ENCODE measurements at places on chromosomes 1 and 21. TPM values are rescaled to one million over a fixed set of nuclear protein-coding genes. Genes with fewer than 3 reads are reported as not detected.

DNA sequence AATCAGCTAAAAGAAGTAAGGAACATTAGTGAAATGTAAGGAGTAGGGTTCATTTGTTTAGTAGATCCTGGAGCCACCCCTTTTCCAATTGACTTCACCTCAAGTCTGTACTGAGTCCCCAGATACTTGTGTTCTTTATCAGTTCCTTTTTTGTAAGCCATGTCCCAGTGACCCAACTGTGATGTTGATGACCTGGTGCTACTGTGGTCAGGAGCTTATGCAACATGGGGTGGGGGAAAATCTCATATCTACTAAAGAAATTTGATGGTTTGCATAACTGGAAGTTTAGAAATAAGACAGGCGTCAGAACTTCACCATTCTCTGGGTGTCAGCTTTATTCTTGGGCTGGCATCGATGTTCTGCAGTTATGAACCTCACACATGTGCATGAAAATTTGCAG, 120.5 kb downstream of the LRRC7 start:
- H3K27me3 ChIP-seq = no peaks in the 10 kb centered on the region
- DNase-seq = no peak
- no peaks in the 10 kb centered on the region for H3K36me3 ChIP-seq
- no peak overlapping the region for H3K27ac ChIP-seq

- H3K27ac ChIP-seq = no peak overlapping the region
- no peaks in the 10 kb centered on the region for H3K27me3 ChIP-seq
- DNase-seq = no peak
- no peak overlapping the region for H3K4me3 ChIP-seq
- H3K4me1 ChIP-seq = no peaks in the 10 kb centered on the region
Measured at GRCh38 chr21:30479259-30479658, 908 bp downstream of the KRTAP19-1 start.

CHI3L2 gene
- total RNA-seq = 12.5 TPM

ADGRL4 gene
- total RNA-seq = 31.9 TPM

Measured in aorta (tissue), 5 donors.